ENCODE measurements at places on chromosomes 6 and 20.

DNA sequence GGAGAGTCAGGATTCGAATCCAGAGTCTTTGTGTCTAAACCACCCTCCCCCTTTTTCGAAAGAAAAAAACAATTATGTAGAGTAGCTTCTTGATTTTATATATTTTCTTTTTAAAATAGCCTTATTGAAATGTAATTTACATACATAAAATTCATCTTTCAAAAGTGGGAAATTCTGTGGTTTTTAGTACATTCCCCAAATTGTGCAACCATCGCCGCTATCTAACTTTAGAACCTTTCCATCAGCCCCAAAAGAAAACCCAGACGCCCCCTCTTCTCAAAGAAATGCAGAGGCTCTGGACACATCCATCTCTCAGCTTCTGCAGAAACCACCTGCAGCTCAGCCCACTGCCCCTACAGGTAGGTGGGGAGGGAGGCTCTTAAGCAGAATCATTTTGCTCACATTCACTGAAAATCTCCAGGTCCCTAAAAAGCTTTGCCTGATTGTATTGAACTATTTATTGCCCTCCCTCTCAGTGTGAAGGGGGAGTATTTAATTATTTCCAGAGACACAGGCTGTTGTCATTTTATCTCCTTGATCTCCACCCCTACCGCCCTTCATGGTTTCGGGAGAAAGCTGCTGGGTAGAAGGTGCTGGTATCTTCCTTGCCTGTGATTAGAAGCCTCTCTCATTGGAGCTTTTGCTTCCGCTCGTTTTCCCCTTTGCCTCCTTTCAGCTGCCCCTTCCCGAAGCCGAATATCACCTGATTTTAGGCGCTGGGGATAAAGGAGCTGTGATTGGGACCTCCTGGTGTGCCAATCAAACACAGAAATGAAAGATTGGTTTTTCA, 68.7 kb upstream of the KCNG1 start:
- DNase-seq = no peak

DNA sequence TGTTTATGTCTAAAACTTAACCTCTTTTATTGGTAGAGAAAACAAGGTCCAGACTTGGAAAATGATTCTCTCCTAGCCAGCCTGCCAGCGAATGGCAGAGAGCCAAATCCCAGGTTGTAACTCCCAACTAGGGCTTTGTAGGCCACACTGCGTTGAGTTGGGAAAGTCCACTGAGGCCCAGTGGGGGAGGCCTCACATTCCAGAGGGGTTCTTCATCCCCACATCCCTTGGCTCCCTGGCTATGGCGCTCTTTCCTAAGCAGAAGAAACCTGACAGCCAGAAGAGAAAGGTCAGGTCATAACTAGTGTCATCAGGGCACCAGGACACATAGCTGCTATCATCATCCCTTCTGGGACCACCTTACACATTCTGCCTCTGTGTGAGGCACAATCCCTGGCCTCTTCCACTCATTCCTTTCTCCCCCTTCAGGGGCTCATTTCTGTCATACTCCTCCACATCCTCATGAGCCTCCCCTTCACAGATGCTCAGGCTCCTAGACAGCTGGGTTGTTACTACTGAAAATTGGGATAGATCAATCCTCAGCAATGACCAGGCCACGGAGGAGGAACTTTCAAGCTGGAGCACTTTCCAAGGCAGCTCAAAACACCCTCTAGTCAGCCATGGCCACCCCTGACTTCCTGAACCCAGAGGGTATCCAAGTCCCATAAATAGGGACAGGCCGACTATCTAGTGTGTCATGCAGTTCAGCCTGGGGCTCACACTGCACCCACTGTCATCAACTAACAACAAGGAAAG, 48.6 kb downstream of the TCP11 start:
- DNase-seq = no peak

DNA sequence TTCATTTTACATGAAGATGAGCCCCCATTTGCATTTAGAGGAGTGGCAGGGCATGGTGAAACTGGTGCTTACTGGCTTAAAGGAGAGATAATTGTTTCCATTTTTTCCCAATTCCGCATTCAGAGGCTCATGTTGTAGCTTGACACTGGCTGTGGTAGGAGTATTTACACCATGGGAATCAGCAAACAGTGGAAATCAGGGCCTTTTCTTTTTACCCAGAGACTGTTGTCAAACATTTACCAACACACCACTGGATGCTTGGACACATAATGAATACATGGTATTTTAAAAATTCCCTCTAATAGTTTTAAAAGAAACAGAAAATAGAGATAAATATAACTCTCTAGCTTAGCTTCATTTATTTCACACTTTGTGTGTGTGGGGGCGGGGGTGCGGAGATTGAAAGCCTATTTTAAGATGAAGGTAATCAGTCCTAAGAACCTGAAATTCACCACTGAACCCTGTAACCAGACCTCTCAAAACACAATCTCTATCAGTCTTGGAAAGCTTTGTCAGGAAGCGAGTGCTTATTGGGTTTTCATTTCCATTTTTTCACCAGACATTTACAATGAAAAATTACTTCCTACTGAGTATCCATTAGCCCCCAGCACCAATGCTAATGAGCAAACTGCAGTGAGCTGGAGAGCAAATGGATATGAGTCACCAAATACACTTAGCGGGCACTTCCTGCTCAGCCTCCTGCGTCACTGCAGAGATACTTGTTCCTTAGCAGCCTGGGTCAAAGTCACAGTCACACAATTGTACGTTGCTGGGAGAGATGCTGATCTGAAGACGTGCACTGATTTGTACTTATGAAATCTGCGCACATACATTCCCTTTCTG, 532.0 kb downstream of the BCKDHB start:
- peak; percentile 32 for DNase-seq

GRCh38 chr6:76861403-76861802, 601.9 kb downstream of the HTR1B start:
- DNase-seq = no peak

- no peak for DNase-seq
Measured at GRCh38 chr20:58473453-58474425, 41.5 kb downstream of the APCDD1L start.

DNA sequence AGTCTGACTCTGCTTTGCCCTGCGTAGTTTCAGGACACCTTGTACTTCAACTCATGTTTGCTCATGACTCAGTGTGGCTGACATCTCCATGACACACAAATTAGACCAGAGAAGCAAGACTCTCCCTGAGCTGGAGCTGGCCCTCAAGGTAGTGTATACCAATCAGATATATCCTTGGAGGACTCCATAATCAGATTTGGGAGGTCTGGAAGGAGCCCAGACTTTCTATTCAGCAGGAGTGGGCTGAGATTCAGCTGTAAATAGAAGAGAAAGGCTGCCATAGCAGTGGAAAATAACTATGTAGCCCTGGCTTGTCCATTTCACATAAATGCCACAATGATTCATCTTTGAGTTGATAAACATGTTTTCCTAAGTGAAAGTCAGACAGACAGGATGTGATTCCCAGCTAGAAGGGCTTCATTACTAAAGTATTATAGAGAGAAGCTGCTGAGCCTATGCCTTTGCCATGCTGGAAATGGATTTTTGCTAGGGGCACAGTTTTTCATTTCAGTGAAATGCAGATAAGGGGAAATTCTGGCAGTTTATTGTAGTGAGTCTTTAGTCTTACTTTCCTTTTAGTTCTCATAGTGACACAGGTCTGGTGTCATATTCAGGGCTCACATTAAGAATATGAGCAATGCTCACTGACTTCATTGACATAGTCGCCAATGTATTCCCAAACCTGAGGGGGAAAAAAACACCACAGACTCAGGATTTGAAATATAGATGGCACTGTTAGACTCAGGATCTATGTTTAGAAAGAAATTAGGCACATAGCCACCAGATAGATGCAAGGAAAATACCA, 95.3 kb downstream of the CLVS2 start:
- no peak for DNase-seq

GRCh38 chr20:21395666-21396598, 1.4 kb downstream of the NKX2-4 start:
- DNase-seq = no peak

GRCh38 chr6:166415306-166415705, 32.6 kb upstream of the MPC1 start:
- DNase-seq = no peak

- DNase-seq = no peak
Measured at GRCh38 chr6:116055513-116055912, 5.2 kb downstream of the FRK start.

DNA sequence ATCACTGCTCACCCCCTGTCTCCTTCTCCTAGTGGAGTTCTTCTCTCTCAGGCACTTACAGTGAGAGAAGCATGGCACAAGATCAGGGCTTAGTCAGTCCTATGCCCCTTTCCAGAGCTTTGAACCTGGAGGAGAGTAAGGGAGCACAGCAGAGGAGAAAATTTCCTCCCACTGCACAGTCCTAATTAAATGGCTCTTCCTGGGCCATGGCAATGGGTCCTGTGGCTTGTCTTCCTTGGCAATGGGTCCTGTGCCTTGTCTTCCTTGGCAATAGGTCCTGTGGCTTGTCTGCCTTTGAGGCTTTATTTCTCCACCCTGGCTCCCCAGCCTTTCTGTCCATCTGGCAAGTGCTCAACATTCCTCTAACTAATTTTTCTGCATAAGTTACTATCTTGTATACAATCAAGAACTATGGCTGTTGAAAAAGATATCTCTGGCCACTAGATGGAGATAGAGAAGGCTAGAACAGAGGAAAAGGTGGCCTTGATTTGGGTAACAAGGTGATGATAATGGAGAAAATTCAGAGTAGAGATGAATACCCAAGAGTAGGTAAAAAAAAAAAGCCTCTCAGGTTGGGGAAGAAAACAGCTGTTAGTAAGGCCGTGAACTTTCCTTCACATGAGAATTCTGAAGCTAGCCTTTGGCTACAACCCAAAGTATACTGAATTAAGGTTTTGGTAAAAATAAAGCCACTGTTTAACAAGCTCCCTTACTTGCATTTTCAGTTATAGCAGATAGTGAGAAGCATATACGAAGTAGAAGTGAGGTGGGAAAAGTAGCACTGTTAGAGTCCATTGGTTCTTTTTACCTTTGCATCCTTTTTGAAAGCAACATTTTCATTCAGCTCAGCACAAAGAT, 504.9 kb downstream of the DOK5 start:
- DNase-seq = no peak

GRCh38 chr6:127272576-127272975, 5.9 kb downstream of the RNF146 start:
- DNase-seq = no peak

DNA sequence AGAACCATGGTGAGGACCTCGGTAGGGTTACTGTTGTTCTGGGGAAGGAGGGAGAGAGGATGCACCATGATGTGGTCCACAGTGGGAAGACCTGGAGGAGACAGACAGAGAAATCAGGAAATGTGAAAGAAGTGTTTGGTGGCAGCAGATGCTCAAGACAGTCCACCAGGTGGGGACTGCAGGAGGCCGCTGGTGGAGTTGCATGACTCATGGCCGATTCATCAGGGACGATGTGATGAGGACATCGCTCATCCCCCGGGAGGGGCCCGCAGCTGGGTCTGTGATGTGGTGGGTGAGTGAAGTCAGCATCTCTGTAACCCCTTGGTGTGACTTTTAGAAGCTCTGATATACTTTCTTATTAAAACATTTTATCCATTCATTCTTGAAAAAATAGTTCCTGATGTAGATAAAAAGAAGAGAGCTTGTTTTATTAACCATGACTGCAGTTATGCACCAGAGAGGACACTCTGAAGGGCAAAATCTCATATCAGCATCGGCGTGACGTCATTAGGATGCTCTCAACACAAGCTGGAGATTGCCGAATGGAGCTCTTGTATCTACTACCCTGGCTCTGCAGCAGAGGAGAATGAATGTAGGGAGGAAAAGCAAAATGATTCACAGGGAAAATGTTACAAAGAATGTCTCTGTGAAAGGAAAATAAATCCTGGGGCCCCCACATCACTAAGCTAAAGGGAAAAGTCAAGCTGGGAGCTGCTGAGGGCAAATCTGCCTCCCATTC, 71.2 kb downstream of the RAMACL start:
- peak; percentile 42 for DNase-seq

GRCh38 chr6:116497113-116497676, 14.2 kb upstream of the CALHM5 start:
- peak; percentile 27 for DNase-seq

- DNase-seq = peak; percentile 76
Measured at GRCh38 chr20:58692579-58693225, at the start of gene NPEPL1. Gene NPEPL1, plus strand, starts transcription at chr20:58692800. Its CDS starts 101 bp downstream, at chr20:58692901.

DNA sequence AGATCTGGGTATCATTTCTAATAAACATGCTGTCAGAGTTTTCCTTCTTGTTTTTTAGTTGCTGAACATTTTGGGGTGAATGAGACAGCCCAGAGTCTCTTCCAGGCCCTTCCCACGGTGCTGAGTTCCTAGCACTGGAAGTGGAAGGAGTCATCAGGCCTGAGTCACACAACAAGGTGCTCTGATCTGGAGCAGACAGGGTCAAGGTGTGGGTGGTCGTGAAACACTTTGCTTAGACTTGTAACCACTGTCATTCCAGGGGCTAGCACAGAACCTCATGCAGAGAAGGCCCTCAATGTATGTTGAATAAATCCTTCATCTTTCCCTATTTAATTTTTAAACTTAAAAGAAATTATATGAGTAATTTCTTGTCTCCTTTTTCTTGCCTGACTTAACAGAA, 60.6 kb downstream of the TXLNB start:
- DNase-seq = no peak

- DNase-seq = no peak
Measured at GRCh38 chr20:568673-569415, 25.3 kb upstream of the CSNK2A1 start.

- no peak for DNase-seq
Measured at GRCh38 chr6:123953920-123954319, 150.3 kb downstream of the NKAIN2 start.

- no peak for DNase-seq
Measured at GRCh38 chr6:11434565-11435326, 102.8 kb upstream of the TMEM170B start.

DNA sequence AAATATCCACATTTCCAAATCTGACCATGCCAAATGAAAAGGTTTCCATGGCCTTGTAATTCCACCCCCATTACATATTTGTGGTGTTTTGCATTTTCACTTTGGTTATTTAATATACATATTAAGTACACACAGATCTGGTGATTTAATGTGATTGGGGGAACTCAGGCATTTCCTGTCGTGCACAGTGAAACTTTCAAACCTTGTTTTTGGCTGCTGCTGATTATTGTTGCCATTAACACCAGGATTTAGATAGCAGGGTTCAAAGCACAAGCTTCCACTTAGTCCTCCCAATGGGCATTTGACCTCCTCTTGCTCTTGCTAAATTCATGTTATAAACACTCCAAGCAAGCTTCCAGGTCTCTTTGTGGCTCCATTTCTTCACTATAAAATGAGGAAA, 166.5 kb downstream of the SOBP start:
- no peak for DNase-seq

- no peak for DNase-seq
Measured at GRCh38 chr6:115060581-115060980, 717.8 kb upstream of the HS3ST5 start.

Data from left cardiac atrium (tissue), 4 donors.